Effector CD4-positive, alpha-beta T cell (primary cell): ENCODE measurements at places on chromosomes 1 and 21.

- no peak for DNase-seq
Measured at GRCh38 chr1:58620926-58621325, 43.9 kb upstream of the TACSTD2 start.

DNA sequence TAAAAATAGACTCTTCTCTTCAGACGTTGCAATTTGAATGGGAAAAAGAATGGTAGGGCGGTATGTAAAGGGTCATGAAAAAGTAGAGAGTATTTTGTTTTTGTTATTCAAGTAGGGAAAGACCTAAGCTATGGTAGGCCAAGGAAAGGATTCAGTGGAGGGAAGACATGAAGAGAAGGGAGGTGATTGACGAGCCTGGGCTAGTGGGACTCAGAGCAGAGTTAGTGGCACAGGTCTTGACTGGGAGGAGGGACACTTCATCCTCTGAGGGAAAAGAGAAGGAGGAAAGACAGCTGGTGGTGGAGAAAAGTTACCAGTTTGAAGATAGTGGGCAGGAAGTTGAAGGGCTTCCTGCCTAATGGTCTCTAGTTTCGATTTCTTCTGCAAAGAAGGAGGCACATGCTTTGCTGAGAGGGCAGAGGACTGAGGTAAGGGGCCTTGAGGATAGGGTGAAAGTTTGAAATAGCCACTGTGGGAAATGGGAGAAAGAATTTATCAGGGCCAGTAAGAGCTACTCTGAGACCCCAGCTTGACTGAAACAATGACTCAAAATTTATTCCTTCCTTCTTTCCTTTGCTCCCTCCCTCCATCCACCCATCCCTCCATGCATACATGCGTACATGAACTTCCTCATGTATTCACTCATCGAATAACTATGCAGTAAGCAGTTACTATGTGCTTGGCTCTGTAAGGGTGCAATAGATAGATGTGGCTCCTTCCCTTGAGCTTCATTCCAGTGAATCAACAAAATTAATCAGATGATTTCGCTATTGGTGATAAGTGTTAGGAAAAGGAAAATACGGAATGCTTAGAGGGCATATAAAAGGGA lies 4.2 kb downstream of the CD48 start:
- DNase-seq, result no peak

DNA sequence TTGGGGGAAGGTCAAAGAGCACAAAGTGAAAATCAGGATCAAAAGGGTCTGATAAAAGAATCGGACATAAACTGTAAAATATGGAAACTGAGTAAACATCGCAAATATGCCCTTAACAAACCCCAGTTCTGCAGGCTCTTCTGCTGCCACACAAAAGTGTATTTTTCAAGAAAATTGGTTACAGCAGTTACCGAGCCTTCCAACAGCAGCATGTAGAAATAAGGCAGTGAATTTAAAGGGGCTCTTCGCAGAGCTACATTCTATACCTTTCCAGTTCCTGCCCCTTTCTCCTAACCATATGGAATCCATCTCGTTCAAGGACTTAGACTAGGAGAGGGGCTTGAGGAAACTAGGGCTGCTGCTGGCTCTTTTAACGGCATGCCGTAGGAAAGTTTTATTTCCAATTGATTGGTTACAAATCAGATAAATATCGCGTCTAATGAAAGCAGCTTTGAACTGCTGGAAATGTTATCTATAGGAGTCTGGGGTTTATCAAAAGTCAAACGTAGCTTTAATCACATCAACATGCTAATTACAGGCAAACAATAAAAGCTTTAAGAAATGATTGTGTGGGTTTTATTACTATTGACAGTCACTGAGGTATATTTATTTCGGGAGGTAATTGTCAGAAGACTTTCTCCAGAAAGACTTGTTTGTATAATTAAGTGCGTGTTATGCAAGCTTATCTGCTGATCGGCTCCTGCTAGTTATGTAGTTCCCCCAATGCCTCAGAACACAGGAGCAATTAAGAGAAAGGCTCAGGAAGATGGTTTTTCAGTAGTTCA lies 59.1 kb downstream of the GORAB start:
- no peak for DNase-seq

DNA sequence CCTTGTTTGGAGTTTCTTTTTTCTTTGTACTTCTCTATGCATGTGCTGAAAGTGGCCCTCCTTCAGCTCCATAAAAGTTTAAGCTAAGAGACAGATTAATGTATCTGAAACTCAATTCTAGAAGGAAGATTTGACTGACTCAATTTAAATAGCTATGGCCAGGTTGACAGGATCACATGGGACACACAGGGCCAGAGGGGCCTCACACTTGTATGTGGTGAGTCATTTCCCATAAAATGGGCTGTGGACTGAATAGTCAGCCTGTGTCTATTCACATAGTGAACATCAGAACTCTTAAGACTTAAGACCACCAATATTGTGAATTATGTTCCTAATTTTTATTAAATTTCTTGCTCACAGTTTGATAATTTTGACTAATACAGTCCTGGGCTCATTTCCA lies 45.7 kb upstream of the DEPDC1 start:
- no peak for DNase-seq

DNA sequence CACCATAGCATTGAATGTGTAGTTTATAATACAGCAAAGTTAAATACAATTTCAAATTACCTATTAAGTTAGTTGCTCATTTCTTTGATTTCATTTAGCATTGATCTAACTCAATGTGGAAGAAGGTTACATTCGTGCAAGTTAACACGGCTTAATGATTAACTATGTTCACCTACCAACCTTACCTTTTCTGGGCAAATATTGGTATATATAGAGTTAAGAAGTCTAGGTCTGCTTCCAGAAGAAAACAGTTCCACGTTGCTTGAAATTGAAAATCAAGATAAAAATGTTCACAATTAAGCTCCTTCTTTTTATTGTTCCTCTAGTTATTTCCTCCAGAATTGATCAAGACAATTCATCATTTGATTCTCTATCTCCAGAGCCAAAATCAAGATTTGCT lies at the start of gene ANGPTL3:
Gene ANGPTL3, plus strand, starts transcription at position 240 of the 400 bp plus-strand sequence. Its CDS starts 47 bp downstream, at position 287.
- no peak for DNase-seq

DNA sequence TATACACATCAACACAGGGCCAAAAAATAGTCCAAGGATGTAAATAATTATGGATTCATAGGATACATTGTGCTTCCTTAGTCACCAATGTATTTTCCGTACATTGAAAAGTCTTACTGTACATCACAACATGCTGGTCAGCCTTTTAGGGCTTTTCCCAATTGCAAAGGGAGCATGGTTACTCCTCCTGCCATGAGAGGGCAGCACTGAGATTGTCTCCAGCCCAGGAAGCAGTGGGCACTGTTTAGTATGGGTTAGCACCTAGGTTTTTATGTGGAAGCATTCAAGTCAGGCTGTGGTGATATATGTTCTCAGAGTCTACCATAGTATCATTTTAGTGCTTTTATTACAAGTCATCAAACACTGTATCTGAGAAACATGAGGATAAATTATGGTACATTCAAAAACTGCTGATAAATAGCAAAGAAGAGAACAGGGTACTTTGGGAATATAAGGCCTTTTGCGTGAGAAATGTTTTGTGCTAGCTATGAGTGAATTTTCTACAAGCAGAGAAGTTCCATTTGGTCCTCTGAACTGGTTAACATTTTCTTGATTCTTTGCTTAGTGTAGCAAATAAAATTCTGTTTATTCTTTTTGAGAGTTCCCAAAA lies 34.0 kb downstream of the ST6GALNAC5 start:
- peak; percentile 3 for DNase-seq

DNA sequence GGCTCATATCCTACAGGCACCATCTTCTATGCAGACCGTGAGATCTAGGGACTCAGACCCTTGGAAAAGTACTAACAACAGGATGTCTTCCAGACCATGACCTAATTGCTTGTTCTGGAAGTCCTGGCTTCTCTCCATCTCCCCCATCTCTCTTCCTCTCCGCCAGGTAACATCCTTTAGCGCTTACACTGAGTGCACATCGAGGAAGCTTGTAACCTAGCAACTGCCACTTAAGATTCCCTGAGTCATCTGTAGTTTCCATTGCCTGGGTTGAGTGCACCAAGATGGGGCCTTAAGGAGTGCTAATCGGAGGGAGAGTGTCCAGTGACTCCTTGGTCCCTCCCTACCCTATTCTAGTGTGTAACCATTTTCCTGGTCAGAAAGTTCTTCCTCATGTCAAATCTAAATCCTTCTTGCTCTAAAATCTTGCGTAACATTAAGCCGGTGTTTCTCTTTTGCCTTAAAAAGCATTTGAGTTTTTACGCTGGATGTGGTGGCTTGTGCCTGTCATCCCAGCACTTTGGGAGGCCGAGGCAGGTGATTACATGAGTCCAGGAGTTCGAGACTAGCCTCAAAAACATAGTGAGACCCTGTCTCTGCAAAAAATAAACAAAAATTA lies 9.7 kb downstream of the KLHDC8A start:
- no peak for DNase-seq

GRCh38 chr1:96995351-96995750 lies 273.8 kb downstream of the PTBP2 start:
- DNase-seq, result no peak

GRCh38 chr21:38322311-38322950 lies 65.6 kb downstream of the KCNJ15 start:
- no peak for DNase-seq

GRCh38 chr1:244350027-244350426 lies 101.7 kb downstream of the ADSS2 start:
- DNase-seq, result no peak

DNA sequence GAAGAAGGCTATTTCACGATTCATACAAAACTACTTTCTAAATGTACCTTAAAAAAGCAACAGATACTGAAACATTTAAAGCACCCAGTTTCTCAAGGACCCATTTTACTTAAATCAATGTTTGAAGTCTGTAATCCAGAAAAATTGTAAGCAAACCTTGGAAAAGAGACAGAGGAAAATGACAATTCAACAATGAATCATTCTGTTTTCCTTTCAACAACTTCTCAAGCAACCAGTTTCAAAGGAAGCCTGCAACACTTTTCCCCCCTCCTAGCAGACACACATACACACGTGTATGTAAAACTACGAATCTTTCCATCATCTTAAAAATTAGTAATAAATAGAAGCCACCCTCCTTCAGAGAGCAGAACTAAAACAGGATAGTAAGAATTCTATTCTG lies 1.2 kb downstream of the RERE start:
- DNase-seq, result no peak

DNA sequence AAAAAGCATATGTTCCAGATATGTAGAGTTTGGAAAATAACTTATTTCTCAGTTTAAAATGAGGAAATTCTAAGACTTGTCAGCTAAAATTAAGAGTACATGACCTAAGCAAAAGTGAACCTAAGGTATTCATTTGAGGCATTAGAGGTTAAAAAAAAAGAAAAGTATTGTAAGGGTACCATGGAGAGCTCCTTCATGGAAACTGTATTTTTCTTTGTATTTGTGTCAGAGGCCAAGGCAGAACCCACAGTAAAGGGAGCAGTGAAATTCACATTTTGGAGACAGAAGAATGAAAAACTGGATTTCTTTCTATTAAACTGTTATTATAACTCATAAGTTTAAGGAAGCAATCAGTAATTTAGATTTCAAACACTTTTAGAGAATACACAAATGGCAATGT lies 1494.8 kb downstream of the KCNT2 start:
- no peak for DNase-seq

- no peak for DNase-seq
Measured at GRCh38 chr1:172827301-172827700, 168.4 kb downstream of the FASLG start.

- no peak for DNase-seq
Measured at GRCh38 chr1:245549996-245550719, 395.4 kb downstream of the KIF26B start.

DNA sequence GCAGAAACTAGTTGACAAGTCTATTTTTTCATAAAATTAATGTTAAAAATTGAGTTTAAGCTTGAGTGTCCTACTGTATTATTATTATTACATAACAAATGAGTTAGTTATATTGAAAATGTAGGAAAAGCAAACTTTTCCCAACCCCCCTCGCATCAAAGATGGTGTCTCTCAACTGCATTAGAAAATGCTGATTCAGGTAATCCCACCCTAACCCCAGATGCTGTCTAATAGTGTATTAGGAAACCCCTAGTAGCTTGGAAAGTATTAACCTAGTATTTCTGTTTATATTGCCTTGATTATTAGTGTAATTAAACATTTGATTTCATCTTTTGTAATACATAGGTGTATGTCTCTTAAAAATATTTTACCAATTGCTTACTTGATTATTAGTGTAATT lies 1120.3 kb downstream of the MRPL39 start:
- no peak for DNase-seq

- no peak for DNase-seq
Measured at GRCh38 chr1:243713470-243714186, 136.4 kb downstream of the AKT3 start.

GRCh38 chr21:42937960-42938605 lies 12.7 kb upstream of the ERVH48-1 start:
- no peak for DNase-seq

DNA sequence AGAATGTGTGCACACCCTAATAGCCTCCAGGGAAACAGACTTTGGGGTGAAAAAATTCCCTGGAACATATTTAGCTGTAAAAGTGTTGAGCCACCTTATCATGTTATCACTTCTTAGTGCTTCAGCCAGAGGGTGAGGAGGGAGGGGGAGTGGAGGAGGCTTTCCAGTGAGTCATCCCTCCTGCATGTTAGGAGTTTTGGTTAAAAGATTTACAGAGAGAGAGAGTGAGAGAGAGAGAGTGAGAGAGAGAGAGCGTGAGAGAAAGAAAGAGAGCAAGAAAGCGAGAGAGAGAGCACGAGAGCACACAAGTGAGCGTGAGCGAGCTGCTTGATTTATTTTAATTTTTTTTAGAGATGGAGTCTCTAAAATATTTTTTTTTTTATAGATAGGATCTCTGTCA lies 13.5 kb upstream of the CACNA1E start:
- DNase-seq, result no peak

GRCh38 chr1:224108991-224109390 lies 4.9 kb upstream of the FBXO28 start:
- no peak for DNase-seq
